Mesendoderm (in vitro differentiated cells): ENCODE measurements at places on chromosomes 16 and 17.
A peak's percentile ranks its signal among the peaks of the same experiment; 100 is the strongest.

DNA sequence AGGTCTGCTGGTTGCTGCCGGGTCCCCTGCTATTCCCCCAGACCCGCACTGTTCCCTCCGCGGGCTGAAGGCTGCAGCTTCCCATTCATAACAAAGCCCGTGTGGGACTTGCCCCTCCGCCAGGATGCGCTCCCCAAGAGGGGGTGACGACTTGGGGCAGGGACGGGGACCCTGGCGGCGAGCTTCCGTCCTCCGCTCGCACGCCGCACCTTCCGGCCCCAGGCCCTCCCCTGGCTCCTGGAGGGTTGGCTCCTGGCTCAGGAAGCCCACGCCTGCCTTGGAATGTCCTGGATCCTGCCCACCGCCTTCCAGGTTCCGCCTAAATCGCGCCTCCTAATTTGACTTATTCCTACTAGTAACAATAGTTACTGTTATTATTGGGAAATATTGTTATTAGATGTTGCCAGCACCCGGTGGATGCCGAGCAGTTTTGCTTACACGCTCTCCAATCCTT is 1.1 kb upstream of the TFAP4 start:
- peaks cover 2% of the 10 kb centered on the region for H3K4me1 ChIP-seq
- H3K36me3 ChIP-seq = no peaks in the 10 kb centered on the region
- H3K27me3 ChIP-seq = no peaks in the 10 kb centered on the region
- peak; percentile 85 for DNase-seq
- H3K27ac ChIP-seq = peak overlapping the region; percentile 98

DNA sequence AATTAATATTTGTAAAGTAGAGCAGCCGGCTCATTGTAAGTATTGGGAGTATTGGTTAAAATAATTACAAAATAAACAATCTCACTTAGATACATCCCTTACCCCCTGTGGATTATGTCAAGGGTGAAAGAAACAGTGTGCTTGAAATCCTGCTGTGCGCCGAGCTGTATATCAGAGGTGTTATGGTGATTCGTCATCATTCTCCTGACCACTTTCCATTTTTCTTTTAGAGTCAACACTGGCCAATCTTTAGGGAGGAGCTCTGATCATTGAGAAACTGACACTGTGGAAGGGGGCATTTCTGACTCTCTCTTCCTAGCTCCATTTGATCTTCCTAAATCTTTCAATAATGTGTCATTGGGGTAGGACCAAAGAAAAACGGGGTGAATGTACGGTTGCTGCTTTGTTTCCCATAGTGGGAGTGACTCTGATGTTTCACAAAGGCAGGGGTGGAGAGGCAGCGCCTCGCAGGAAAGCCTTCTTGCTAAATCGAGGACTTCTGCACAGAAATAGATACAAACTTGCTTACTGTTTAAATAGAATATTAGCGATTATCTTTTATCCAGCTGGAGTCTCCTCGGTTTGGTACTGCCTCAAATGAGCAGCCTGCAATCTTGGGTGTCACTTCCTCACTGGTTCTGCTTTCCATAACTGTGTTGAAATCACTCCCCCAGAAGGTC is 123.4 kb downstream of the PRKCB start:
- H3K4me1 ChIP-seq = no peaks in the 10 kb centered on the region
- DNase-seq = no peak
- H3K27ac ChIP-seq = no peak overlapping the region
- H3K4me3 ChIP-seq = no peak overlapping the region

DNA sequence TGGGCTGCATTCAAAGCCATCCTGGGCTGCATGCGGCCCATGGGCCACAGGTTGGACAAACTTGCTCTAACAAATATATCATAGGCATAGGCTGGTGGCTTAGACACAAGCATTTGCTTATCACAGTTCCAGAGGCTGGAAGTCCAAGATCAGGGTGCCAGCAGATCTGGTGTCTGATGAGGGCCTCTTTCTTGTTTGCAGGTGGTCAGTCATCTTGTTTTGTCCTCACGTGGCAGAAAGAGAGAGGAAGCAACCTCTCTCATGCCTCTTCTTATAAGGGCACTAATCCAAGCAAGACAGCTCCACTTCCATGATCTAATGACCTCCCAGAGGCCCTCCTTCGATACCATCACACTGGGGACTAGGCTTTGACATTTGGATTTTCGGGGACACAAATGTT is 238.7 kb upstream of the TNRC6C start:
- H3K27me3 ChIP-seq = no peaks in the 10 kb centered on the region
- no peak overlapping the region for H3K27ac ChIP-seq
- H3K4me1 ChIP-seq = no peaks in the 10 kb centered on the region
- H3K4me3 ChIP-seq = no peak overlapping the region

GRCh38 chr17:55845385-55845784 is 94.5 kb downstream of the PCTP start:
- H3K4me3 ChIP-seq = no peak overlapping the region
- H3K27me3 ChIP-seq = no peaks in the 10 kb centered on the region
- peak; percentile 68 for DNase-seq
- H3K27ac ChIP-seq = no peak overlapping the region
- no peaks in the 10 kb centered on the region for H3K4me1 ChIP-seq

- DNase-seq = peak; percentile 7
- H3K4me3 ChIP-seq = no peak overlapping the region
- no peaks in the 10 kb centered on the region for H3K27me3 ChIP-seq
- H3K27ac ChIP-seq = no peak overlapping the region
- H3K4me1 ChIP-seq = no peaks in the 10 kb centered on the region
These were observed 1509.2 kb downstream of the CDH11 start for GRCh38 chr16:63612462-63613227.

DNA sequence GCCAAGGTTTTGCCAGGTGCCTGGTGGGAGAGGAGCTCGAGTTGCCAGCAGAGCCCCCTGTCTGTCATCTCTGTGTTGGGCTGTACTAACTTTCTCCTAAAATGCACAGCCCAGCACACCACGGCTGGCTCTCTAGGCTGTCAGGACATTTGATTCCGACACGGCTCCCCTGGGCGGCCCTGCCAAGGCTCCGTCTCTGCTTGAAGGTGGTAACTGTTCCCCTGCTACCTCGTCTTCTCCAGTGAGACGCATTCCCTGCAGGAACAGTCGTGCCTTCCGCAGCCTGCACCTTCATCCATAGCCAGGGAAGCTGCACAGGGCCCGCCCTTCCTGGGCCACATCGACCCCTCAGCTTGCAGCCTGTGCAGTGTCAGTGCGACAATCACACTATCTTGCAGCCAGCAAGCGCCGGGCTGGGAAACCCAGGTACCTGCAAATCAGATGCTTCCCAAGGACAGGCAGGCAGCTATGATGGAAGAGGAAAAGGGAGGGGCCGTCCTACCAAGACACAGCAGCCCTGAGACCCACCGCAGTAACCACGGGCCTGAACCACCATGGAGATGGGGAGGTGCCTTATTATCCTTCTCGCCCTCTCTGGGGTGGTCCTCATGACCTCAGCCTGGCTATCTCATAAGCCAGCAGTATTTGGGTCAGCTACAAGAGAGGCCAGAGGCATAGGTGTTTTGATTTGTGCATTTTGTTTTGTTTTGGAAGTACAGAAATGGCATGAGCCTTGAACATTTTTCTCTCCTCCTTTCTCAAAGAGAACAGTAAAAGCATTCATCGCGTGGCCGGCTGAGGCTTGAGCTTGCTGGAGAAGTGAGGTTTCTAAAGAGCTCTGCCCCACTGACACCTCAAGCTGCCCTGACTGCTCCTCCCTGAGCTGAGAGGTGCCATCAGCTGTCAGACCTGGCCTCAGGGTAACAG is 361.7 kb upstream of the TNRC6C start:
- DNase-seq = no peak
- no peak overlapping the region for H3K4me3 ChIP-seq
- no peaks in the 10 kb centered on the region for H3K4me1 ChIP-seq
- no peaks in the 10 kb centered on the region for H3K27me3 ChIP-seq

DNA sequence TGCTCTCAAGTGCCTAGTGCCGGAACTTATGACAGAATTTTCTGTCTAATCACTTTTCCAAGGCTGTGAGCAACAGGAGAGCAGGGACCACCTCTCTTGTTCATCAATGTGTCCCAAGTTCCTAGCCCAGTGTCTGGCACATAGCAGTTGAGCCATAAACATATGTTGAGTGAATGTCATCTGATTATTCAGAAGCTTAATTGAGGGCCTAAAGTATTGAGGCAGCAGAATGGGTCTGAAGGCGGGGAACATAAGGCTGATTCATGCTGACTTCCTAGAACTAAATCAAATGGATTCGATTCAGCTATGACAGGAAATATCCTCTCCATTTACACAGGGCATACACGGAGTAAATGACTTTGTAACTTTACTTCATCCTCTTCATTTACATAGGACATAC is 438.0 kb upstream of the ZFHX3 start:
- DNase-seq = no peak
- no peak overlapping the region for H3K27ac ChIP-seq
- H3K4me3 ChIP-seq = no peak overlapping the region
- H3K4me1 ChIP-seq = peaks cover 6% of the 10 kb centered on the region

- no peaks in the 10 kb centered on the region for H3K36me3 ChIP-seq
- peaks cover 2% of the 10 kb centered on the region for H3K27me3 ChIP-seq
- H3K27ac ChIP-seq = peak overlapping the region; percentile 86
- H3K4me3 ChIP-seq = peak overlapping the region; percentile 69
- DNase-seq = peak; percentile 65
These were observed 2.3 kb downstream of the C17orf58 start for GRCh38 chr17:67993998-67994361.

GRCh38 chr17:67491681-67492024 is 114.6 kb downstream of the PITPNC1 start:
- DNase-seq = no peak
- H3K27ac ChIP-seq = no peak overlapping the region
- no peaks in the 10 kb centered on the region for H3K4me1 ChIP-seq
- H3K27me3 ChIP-seq = no peaks in the 10 kb centered on the region
- H3K36me3 ChIP-seq = no peaks in the 10 kb centered on the region
- no peak overlapping the region for H3K4me3 ChIP-seq

DNA sequence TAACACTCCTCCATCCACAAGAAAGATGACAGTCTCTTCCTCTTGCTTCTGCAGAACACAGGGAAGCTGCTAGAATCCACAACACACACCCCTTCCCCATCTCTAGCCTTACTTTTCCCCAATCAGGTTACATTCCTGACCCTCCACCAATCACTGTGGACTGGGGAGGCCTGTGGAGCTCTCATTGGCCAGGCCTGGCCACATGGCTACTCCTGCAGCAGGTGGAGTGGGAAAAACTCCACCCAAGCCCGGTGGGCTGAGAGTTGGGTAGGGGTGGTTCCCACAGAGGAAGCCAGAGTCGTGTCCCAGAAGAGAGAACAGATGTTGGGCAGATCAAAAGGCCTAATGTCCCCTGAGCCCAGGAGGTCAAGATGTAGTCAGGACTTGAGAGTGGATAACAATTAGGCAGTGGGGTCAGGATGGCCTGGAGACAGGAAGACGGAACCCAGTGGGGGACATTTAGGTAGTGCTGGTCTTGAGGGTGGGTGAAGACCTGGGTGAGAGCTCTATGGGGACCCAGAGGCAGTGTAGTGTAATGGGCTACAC is 22.1 kb downstream of the COQ7 start:
- H3K4me1 ChIP-seq = no peaks in the 10 kb centered on the region
- DNase-seq = no peak
- no peaks in the 10 kb centered on the region for H3K27me3 ChIP-seq
- no peaks in the 10 kb centered on the region for H3K36me3 ChIP-seq
- no peak overlapping the region for H3K27ac ChIP-seq
- H3K4me3 ChIP-seq = no peak overlapping the region

DNA sequence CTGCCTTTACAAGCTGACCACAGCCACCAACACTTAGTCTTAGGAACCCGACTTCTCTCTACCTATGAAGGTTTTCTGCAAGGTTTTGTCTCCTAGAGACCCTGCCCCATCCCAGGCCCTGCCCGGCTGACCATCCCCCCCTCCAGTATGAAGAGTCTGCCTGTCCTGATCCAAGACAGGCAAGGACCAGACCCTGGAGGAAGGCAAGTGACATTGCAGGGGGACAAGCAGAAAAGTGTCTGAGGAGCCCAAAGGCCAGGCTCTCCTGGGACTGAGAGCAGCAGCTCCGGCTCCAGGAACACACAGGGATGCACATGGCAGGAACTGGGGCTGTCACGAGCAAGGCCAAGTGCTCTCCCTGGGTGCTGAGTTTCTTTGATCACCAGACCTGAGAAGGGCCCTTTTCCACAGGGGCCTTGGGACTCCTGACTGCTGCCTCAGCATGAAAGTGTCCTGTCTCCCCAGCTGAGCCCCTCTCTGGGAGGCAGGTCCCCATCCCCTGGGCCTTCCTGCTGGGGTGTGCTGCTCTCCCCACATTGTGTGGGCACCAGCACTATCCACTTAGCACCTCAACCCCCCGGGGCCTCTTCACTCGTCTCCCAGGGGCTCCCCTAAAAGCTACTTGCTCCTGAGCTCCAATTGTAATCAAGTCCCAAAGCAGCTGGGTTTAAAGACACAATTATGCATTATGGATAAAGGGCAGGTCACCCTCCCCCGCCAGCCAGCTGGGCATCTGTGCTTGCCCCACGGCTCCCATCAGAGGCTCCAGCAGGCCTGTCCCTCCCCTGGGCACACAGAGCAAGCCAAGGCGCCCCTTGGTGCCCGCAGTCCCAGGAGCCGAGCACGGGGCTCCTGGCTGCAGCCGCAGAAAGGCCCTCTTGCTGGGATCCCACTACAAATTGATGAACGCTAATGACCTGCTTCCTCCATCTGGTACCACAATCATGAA is 11.6 kb upstream of the CACNG4 start:
- H3K4me1 ChIP-seq = peaks cover 7% of the 10 kb centered on the region
- H3K36me3 ChIP-seq = no peaks in the 10 kb centered on the region
- H3K4me3 ChIP-seq = no peak overlapping the region
- no peaks in the 10 kb centered on the region for H3K27me3 ChIP-seq

- H3K27ac ChIP-seq = no peak overlapping the region
- no peak overlapping the region for H3K4me3 ChIP-seq
- DNase-seq = peak; percentile 75
- peaks cover 7% of the 10 kb centered on the region for H3K4me1 ChIP-seq
These were observed 20.1 kb downstream of the PIEZO1 start for GRCh38 chr16:88764913-88765349.

- no peaks in the 10 kb centered on the region for H3K36me3 ChIP-seq
- no peaks in the 10 kb centered on the region for H3K27me3 ChIP-seq
- no peak for DNase-seq
- no peaks in the 10 kb centered on the region for H3K4me1 ChIP-seq
- no peak overlapping the region for H3K27ac ChIP-seq
- H3K4me3 ChIP-seq = no peak overlapping the region
These were observed 42.5 kb downstream of the PLCG2 start for GRCh38 chr16:81821436-81822128.

- no peak overlapping the region for H3K27ac ChIP-seq
- DNase-seq = peak; percentile 41
- H3K4me1 ChIP-seq = peaks cover 4% of the 10 kb centered on the region
These were observed 1.3 kb downstream of the FUS start for GRCh38 chr16:31181102-31181830.
